ENCODE measurements at places on chromosomes 3 and 15.

- DNase-seq: no peak
These were observed 839.8 kb downstream of the NTRK3 start for GRCh38 chr15:87416591-87417257.

DNA sequence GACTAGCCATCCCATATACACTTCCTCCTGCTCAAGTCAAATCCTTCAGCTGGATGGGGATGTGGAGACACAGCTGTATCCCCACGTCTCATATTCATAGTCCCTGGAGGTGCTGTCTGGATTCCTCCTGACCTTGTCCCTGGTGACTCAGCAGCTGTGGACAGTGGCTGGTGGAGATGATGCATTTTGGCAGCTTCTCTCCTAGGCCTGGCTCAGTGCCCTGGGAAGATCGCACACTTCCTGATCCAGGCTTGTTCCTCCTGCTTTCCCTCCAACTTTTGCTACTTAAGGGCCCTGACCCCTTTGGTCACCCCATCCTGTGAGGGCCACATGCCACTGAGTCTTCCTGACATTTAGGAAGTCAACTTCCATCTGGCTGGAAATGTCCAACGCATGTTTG, 44.4 kb downstream of the ADAMTSL3 start:
- DNase-seq: peak; percentile 4

DNA sequence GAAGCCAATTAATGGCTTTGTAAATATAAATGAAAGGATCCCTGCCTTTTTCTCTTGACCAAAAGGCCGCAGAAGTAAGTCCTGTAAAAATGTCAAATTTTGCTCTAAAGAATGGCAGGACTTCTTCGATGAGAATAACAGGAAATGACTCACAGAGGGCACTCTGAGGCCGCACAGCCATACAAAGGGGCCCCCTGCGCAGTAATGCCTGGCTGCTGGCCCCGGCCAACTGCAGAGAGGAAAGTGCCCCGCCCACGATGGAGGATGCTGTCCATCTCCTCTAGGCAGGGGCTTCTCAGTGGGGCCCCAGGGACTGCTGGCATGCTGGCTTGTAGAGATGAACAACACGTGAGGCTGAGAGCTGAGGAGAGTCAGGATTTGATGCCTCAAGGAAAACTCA, 18.1 kb upstream of the SCN10A start:
- DNase-seq: peak; percentile 75

- DNase-seq: no peak
These were observed 21.8 kb downstream of the CTSH start for GRCh38 chr15:78923015-78923414.

GRCh38 chr3:3836845-3837244, 37.6 kb downstream of the LRRN1 start:
- no peak for DNase-seq

- DNase-seq: no peak
These were observed 181.0 kb upstream of the CBLB start for GRCh38 chr3:106049821-106050220.

GRCh38 chr15:97979140-97979520, 18.6 kb downstream of the ARRDC4 start:
- no peak for DNase-seq

DNA sequence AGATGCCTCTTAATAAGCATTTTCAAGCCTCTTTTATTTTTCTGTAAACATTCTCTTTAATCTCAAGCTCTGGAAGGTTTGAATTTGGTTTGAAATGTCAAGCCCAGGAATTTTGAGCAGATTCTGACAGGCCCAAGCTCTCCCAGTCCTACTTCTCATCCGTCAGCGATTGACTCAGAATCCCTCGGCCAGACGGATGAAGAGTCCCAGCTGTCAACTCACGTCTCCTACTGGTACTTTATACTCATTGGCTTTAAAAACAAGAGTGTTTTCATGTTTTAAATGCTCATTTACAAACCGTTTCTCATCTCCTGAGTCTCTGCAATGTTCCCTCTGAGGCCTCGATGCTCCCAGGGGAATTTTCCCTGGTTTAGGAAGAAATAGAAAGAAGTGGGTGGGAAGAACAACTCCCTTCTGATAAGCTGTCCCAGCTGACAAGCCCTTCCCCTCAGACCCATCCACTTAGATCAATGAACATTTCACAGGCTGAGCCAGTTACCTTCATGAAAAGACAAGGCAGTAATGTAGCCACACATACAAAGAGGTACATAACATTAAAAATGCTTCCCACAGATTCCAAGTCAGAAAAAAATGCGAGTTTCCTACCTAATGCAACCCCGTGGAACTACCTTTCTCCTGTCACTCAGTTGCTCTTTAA, 478.2 kb upstream of the DPH6 start:
- no peak for DNase-seq

GRCh38 chr15:100529556-100529955, 806 bp upstream of the CERS3 start:
- no peak for DNase-seq

DNA sequence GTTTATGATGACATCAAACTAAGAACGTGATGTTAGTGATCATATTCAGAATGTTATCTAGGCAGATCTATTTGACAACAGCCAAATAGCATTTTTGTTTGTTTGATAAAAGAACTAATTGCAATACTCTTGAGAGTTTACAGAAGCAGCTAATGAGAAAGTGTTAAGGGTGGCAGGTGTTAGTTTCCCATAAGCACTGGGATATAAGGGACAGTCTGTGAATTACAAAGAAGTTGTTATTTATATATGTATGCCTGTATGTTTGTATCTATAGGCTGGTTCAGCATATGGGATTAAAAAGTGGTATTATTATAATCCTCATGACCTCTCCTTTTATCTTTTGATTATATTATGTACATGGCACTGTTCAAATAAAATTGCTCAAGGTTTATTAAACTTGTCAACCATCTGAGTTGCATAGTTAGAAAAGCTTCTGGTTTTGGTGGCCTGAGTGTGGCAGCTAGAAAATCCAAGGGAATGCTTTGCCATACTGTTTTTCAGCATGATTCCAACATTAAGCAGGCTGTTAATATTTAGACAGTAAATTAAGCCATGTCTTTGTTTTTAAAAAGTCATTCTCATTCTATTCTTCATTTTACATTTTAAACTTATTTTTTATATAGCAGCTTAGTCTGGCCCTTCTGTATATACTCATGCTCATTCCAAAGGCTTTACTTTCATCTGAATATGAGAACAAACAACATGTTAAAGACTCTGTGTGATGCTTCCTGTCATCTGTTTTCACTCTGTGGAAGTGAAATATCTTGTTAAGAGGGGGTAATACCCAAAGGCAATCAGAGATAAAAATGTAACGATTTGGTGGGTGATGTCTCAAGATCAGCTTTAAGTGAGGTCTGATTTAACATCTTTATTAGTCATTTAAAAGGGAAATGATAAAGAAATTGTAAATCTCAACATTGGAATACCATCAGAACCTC, 13.1 kb downstream of the ROBO2 start:
- no peak for DNase-seq

DNA sequence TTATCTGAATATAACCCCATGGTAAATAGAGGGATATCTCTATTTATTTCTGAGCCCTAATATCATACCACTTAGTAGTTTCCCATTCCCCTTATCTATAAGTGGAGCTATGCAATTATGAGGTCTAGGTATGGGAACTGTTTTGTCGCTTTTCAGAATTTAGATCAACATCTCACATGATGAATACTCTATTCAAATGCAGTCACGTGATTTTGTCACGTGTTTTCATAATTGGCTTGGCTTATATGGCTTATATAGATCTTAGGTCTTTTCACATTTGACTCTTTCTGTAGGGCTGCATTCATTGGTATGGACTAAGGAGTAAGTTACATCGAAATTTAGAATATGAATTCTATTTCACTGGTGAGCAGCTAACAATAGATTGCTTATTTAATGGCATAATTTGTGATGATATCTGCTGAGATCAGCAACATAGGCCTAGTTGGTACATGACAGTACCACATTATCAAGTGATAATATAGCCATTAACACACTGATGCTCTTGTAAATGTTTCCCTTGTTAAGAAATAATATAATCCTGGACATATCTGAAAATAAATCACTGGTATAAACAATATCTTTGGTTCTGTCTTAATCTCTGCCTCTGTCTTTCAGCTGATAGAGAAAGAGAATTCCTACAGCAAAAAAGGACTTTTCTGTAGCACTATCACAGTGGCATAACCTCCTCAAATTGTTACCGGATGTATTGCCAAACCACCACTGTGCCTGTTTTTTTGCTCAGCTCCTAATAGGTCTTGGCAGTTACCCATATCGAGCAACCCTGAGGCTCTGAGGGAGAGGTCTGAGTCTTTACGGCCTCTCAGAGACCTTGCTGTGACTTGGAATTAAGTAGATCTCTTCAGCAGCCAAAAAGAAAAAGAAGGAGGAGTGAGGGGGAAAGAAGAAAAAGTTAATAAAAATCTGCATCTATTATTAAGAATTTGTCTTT, 357.1 kb downstream of the ZPLD1 start:
- peak; percentile 65 for DNase-seq

GRCh38 chr3:159620281-159620680, 368.4 kb upstream of the IL12A start:
- DNase-seq: no peak

DNA sequence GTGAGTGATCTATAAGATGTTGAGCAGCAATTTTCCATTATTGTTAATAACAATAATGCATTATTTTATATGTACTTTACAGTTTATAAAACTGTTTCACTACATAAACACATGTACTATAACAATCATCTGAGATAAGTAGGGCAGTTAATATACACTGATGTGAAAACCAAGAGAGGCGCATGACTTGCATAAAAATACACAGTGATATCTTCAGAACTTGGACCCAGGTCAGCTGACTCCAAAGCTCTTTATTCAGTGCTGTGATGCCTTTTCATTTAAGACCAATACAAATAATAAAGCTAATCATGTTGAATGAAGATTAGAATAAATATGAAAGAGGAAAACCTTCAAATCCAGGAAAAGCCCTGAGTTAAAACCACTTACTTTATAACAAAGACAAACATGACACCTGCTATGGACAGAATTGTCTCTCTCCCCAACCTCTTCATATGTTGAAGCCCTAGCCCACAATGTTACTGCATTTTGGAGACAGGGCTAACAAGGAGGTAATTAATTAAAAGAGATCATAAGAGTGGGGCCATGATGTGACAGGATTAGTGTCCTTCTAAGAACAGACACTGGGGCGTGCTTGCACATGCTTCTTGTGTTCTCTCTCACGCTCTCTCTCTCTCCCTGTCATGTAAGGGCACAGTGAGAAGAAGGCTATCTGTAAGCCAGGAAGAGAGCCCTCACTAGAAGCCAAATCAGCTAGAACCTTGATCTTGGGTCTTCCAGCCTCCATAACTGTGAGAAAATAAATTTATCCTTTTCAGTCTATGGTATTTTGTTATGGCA, 55.8 kb upstream of the TSPAN3 start:
- DNase-seq: no peak

GRCh38 chr3:40073310-40074007, 236.0 kb upstream of the EIF1B start:
- no peak for DNase-seq

DNA sequence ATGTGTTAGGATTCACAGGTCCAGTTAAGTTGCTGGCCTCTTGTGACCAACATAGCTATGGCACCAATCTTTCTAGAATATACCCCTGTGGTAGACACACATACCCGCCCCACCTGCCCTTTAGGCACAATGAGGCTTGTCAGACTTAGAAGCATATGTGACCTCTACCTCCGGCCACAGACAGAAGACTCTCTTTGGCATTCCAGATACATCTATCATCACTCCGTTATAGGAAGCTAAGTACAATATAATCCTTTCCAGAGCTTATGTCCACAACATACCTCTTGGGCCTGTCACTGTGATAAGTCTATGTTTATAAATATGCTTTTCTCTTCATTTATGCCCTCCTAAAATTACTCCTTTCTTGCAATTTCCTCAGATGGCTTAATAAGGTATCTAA, 39.8 kb downstream of the CD47 start:
- DNase-seq: no peak

GRCh38 chr3:142779591-142779990, 55.8 kb downstream of the TRPC1 start:
- no peak for DNase-seq

- DNase-seq: no peak
These were observed 1129.3 kb downstream of the NAALADL2 start for GRCh38 chr3:175988401-175988800.

GRCh38 chr15:40937762-40938535, 8.8 kb downstream of the DLL4 start:
- DNase-seq: no peak

- no peak for DNase-seq
These were observed 172.0 kb downstream of the XXYLT1 start for GRCh38 chr3:195098741-195099525.

DNA sequence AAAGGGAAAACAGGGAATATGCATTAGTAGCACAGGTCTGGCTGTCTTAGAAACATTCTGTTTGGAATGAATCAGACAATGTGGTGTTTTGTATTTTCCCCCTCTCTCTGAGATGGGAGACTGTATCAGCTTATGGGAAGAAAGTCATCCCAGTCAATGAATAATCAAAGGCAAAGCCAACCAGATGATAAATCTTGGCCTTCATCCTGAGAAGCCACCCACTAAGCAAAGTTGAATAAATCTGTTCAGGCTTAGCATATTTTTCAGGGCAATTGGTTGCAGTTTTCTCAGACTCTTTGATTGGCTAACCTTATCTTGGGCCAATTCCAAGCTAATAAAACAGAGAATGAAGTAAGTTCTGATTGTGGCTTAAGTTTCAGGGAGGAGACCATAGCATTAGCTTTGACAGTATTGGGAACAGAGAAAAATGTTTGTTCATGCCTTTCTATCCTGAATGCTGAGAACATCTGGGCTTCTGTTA, 63.6 kb upstream of the ARL8B start:
- DNase-seq: peak; percentile 38

DNA sequence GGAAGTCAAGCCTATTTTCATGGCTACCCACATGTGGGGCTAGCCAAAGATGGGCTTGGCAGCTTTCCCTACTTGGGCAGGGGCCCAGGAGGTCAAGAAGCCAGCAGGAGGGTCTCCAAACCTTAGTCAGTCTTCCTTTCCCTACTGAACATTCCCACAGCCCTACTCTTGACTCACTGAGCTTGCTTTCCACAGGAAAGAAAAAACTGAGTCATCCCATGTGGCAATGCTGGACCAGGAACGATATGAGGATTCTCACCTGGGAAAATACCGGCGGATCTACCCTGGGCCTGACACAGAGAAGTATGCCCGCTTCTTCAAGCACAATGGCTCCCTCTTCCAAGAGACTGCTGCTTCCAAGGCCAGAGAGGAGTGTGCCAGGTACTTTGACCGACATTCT, 3.7 kb upstream of the NGRN start:
- no peak for DNase-seq

DNA sequence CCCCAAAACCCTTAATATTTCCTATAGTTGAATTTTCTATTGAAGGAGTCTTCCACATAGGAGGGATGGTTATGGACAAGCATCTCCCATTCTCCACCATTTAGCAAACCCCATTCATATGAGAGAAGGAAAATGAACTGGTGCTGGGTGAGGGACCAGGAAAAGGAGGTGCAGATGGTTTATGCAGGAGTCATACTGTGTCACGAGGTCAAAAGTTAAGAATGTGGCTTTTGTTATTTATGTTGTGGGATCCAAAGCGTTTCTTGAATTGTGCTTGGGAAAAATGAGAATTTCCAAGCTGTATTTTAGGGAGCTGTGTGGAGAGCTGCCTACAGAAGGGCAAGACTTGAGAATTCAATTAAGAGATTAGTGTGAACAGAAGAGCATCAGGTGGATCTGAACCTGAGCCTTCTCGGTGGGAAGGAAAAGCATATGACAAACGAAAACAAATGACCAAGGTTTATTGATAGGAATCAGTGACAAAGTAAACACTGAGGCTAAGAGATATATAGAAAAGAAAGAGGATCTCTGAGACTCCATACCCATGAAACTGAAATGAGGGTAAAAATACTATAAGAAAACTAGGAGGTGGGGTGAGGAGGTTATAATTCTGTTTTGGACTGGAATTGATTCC, 473.3 kb upstream of the NR2F2 start:
- no peak for DNase-seq

GRCh38 chr3:127990461-127990860, 61.8 kb upstream of the SEC61A1 start:
- DNase-seq: no peak
